ENCODE measurements at places on chromosomes 3 and 15. TPM values are rescaled to one million over a fixed set of nuclear protein-coding genes. Genes with fewer than 3 reads are reported as not detected.

SCN10A gene
- not detected for total RNA-seq

TRIM42 gene
- not detected for total RNA-seq

C3orf49 gene
- not detected for total RNA-seq

GOLGA8B gene
- 41.6 TPM for total RNA-seq

LOXL1 gene
- 0.75 TPM for total RNA-seq

CYP8B1 gene
- total RNA-seq = 425 TPM

LIPC gene
- total RNA-seq = 202 TPM

MITF gene
- 4.3 TPM for total RNA-seq

DNA sequence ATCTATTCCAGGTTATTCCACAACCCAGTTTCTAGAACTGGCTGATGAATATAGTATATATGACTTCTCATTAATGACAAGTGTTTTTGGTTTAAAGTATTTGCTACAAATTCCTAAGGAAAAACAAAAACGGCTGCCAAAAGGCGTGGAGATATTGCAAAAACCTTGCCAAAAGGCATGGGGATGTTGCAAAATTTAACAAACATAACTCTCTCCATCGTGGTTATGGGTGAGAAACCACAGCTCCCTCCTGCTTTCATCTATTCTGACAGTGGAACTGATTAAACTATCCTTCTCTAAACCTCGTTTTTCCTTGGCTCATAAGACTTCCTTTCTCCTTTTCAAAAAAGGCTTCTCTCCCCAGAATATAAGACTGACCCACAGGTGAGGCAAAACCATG lies 342.0 kb upstream of the PDZRN3 start:
- DNase-seq = no peak

GRCh38 chr15:85751291-85752123 lies 43.2 kb downstream of the KLHL25 start:
- peak; percentile 45 for DNase-seq

DNA sequence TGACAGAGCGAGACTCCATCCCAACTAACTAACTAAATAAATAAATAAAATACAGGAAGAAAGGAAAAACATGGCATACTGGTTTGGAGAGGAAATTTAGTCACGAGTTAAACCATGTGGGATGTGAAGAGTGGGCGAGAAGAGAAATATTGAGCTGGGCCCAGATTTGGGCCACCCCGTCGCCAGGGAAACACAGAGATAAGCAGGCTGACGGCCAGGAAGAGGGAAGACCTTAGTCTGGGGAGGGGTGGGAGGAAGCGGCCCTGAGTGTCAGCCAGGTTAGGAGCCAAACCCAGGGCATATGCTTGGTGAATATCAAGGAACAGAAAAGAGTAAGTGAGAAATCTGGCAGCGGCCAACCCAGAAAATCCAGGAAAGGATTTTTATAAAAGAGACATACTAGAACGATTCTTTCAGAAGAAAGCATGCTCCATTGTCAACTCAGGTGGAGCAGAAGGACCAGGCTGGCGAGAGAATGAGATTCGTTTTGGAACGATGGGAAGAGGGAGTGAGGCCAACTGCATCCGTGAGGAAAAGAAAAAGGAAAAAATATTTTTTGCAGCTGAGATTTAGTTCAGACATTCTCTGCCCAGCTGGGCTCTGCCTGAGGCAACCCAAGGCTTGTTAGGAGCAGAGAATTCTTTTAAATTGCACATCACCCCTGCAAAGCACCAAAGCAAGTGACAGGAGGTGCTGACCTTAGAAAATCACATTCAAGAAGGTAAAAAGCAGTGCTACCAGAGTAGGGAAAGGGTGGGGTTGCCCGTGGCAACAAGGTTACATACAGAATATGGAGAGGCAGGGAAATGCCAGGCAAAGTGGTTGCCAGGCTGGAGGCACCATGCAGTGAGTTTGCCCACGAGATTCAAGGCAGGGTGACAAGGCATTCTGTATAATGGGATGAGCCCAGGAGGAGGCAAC lies 59.3 kb upstream of the RAD18 start:
- DNase-seq = no peak

DNA sequence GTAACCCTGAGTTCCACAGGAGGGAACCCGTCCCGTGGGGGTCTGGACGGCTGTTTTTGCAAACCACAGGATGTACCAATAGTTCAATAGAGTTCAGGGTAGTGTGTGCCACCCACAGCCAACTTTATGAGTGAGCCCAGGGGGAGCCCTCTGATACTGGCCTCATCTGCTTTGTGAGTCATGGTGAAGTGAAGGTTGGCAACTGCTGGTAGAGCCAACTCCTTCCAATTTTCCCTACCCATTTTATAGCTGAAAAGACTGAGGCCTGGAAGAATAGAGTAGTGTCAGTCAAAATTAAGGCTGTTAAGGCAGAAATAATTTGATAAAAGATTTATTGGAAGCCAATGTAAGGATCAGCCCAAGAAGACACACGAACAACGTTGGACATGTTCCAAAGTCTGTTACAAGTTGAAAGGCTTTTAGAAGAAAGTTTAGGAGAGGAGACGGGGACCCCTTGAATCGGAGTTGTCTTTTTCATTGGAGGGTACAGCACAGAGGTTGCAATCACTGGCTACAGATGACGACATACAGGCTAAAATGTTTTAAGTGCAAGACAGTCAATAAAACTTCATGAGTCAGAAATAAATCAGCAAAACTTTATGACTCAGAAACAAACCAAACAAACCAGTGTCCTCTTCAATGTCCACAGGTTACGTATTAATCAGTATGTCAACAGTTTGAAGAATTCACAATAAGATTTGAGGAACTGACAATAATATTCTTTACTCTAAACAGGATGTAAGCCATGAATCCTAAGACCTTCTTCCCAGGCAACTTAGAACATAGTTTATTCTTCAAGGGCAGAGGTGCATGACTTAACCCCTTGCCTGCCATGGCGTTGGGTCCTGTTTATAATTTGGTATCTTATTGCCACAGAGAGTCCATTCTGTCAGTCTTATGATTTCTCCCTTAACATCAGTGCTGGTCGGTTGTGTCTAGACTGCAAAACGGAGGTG lies 62.9 kb upstream of the NR2E3 start:
- DNase-seq = no peak

DNA sequence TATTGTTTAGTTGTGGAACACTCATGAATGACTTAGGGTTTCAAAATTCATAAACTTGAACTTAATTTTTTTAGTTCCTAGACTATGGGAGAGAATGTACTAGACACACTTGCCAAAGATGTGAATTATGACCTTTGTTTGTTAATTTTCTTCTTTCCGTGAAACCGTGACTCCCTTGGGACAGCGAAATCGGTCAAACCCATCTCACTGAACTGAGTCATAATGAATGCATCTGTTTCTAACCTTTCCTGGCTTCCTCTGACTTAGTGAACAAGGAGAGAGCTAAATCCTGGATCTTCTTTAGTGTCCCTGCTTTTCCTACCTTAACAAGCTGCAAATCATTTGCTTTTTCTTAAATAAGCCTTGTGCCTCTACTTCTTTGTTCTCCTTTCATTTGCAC lies 85.5 kb downstream of the LARS2 start:
- DNase-seq = no peak

Measured in left lobe of liver (tissue), 2 donors.